ENCODE measurements at places on chromosomes 1 and 21.

DNA sequence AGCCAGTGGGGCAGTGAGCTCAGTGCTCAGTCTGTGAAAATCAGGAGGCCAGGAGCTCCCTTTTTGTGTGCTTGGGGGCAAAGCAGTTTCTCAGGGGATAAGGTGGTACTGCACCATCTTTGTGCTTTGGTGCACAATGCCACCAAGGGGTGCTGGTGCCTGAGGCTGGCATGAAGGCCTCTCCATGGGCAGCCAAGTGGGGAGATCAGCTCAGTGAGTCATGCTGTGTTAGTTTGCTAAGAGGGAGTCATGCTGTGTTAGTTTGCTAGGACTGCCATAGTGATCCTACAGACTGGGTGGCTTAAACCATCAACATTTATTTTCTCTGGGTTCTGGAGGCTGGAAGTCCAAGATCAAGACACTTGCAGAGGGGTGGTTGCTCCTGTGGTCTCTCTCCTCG, 428.1 kb downstream of the PRDM2 start:
- DNase-seq, result no peak

- DNase-seq, result no peak
Observed at GRCh38 chr21:37987668-37988067, 71.4 kb upstream of the KCNJ6 start.

DNA sequence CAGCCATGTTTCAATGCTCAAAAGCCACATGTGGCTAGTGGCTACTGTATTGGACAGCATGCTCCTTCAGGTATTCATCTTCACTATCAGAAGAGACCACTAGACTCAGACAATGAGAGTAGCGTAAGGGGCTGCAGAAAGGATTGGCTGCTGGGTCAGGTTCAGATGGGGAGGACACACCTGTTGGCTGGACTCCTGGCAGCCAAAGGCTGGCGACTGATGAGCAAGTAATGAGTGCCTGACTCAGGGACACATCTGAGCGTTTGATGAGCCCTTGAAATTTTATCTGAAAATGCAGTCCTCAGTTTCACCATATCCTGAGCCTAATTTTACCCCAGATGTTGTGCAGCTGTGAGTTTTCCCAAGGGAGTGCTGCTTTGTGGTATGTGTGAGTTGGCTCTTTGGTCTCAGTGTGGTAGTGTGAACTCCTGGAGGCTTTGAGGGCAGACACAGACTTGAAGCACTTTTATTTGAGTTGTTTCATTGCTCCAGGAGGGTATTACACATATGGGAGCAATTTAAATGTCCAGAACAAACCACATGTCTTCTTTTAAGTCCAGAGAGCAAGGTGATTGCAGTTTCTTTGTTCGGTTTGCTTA, 9.6 kb downstream of the ST6GALNAC3 start:
- no peak for DNase-seq

DNA sequence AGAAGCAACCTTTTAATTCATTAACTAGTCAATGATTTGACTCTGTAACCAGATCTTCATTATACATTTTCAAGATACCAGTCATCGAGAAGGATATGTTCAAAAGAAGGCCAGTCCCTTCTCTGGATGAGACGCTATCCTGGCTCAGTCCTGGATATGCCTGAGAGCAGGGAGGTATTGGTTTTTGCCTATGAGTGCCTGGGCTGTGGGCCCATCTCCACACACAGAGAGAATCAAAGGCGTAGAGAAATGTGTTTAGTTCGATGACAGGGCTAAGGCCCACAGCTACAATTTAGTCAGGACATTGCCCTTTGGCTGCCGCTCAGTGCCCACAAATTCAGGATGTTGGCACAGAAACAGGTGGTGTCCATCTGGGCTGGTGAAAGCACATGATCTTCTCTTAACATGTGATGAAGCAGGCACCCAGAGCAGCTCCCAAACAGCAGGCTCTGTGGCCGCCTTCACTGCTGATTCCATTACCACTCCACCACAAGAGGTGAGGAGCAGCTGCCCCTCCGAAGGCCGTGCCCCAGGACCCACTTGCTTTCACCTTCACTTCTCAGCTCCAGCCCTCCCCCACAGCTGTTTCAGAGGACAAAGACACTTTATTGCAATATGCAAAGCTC, 24.7 kb downstream of the ACKR1 start:
- DNase-seq, result no peak

DNA sequence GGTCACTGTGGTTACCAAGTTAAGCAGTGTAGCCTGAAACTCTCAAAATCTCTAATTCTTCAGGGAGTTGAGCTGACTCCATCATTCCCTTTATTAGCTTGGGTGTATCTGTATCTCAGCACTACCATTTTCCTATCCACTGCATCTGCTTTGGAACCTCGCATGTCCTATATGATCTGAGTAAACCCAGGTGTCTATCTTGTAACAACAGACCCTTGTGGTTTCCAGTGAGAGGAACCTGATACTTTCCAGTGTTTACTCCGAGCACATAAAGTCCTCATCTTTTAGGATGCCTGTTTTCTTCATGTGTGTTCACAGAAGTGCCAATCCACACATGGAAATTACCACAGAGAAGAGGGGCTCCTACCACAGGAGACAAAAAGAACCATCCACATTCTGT, 650.4 kb downstream of the LMO4 start:
- DNase-seq, result no peak

- no peak for DNase-seq
Observed at GRCh38 chr1:213050745-213051126, 305 bp upstream of the RPS6KC1 start.

- peak; percentile 72 for DNase-seq
Observed at GRCh38 chr1:2891923-2892448, 90.5 kb upstream of the TTC34 start.
